ENCODE measurements at places on chromosomes 4 and X. TPM values are rescaled to one million over a fixed set of nuclear protein-coding genes. Genes with fewer than 3 reads are reported as not detected.

Gene NOA1
- total RNA-seq, result 16.5 TPM

Gene AMBN
- not detected for total RNA-seq

Gene SPIN2A
- 0.14 TPM for total RNA-seq

Gene FSTL5
- total RNA-seq, result not detected

Gene PLP1
- not detected for total RNA-seq

Gene SHROOM2
- total RNA-seq, result 6.4 TPM

Gene SASH3
- not detected for total RNA-seq

Gene UXT
- total RNA-seq, result 110 TPM

Gene PSAPL1
- not detected for total RNA-seq

Gene WDR1
- 394 TPM for total RNA-seq

Gene ARMCX2
- total RNA-seq, result 32.0 TPM

Gene HSFX4
- not detected for total RNA-seq

Gene RAI2
- not detected for total RNA-seq

Gene SPARCL1
- not detected for total RNA-seq

Gene HAUS3
- total RNA-seq, result 15.2 TPM

Gene MAGEE1
- total RNA-seq, result 3.8 TPM

Gene FAM184B
- not detected for total RNA-seq

Gene ZCCHC4
- 8.8 TPM for total RNA-seq

Gene HADH
- 35.8 TPM for total RNA-seq

Gene RNF150
- total RNA-seq, result not detected

Gene CXorf49
- total RNA-seq, result not detected

Gene P2RY4
- not detected for total RNA-seq

Gene HPSE
- total RNA-seq, result 13.0 TPM

Gene DCAF4L1
- total RNA-seq, result 0.10 TPM

Gene TEC
- 0.24 TPM for total RNA-seq

Gene ENAM
- not detected for total RNA-seq

Gene DOK7
- 0.81 TPM for total RNA-seq

Gene MAOB
- not detected for total RNA-seq

Gene NSG1
- 28.1 TPM for total RNA-seq

Gene HAND2
- total RNA-seq, result not detected

Gene FHDC1
- total RNA-seq, result 2.3 TPM

Gene MND1
- 10.8 TPM for total RNA-seq

Gene TKTL2
- total RNA-seq, result not detected

Gene KLF8
- 4.7 TPM for total RNA-seq

Gene PDGFRA
- 0.07 TPM for total RNA-seq
